ENCODE measurements at places on chromosomes 4 and X.

DNA sequence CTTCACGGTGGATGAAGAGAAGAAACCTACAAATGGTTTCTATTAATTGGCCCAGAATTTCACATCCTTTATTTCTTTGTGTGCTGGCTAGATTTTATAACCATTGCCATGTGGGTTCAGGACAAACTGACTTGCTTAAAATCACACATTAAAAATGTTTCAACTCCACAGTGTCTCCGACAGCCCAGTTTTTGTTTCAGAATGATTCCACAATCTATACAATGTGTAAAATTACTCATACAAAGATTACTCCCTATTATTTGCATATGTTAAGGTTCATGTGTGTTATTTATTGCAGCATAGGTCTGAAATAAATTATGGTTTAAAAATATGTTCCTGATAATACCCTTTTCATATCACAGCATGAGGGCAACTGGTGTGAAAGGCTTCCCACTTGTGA is 20.6 kb downstream of the DCHS2 start:
- DNase-seq, result no peak

GRCh38 chr4:5456296-5456845 is 252.0 kb downstream of the EVC2 start:
- no peak for DNase-seq

DNA sequence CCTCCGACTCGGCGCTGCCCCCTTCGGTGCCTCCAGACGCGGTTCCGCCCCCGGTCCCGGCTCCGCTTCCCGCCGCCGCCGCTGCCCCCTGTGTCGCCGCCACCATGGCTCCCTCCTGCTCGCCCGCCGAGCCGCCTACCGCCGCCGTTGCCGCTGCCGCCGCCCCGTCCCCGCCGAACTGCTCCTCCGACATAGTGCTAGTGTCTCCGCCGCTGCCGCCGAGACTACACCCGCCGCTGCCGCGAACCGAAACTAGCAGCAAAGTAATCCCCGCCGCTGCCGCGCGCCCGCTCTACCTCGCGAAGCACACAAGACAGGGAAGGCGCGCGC is 340 bp downstream of the HNRNPD start:
- no peak for DNase-seq

- no peak for DNase-seq
Observed at GRCh38 chr4:2790583-2791517, 2.0 kb upstream of the SH3BP2 start.
